ENCODE measurements at places on chromosomes 16 and 17.

DNA sequence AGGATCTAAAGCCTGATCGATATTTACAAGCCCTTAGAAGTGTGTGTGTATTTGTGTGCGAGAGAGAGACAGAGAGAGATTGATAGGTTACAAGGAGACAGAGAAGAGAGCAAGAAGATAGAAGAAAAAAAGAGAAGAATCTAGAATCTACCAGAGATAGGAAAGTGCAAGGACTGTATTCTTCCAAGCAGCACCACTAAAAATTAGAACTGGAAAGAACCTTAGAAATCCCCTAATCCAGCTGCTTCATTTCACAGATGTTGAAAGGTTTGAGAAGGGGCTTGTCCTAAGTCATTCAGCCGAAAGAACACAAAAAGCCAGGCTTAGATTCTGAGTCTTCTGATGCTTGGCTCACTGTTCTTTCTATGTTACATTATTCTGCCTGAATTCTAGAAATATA lies 92.2 kb downstream of the HS3ST3A1 start:
- DNase-seq: no peak

DNA sequence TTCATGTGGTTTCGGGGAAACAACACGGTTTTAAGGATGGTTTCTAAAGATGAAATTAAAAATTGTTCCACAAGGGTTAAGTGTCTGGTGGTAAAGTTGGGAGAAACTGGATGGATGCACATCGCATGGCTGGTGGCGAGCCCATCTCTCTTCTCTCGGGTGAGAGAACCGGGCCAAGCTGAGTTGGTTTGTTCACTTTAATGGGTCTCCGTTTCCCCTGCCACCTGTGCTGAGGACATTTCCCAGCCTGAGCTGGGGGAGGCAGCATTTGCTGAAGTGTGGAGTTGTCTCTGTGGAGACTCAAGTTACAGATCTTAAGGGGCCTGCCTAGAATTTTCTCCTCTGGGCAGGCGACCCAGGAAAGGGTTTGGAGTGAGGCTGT lies 7.9 kb downstream of the FUS start:
- DNase-seq: no peak

DNA sequence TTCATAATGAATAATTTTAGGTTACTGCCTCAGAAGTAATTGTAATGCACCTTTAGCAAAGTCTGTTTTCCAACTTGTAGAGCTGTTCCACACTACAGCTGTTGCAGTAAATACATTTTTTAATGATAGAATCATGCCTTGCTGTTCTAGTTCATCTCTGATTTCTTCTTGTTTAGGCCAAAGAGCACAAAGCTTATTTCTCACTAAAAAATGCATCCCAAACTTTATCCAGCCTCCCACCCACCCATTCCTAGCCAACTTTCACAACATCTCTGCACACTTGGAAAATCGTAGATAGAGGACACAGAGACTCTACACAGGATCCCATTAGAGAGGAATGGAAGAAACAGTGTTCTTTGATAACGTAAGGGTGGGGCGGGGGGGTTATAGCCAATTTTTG lies 252.2 kb upstream of the DYNLRB2 start:
- DNase-seq: no peak

DNA sequence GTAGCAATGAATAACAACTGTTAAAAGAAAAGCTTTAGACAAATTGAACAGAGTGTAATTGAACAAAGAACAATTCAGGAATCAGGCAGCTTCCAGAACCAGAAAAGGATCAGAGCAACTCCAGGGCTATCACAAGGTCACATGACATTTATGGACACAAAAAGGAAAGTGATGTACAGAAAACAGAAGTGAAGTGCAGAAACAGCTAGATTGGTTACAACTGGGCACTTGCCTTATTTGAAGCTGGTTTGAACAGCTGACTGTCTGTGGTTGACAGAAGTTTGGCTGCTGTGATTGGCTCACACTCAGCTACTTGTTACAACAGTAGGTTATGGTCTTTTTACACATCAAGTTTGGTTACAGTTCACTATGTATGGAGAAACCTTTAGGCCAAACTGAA lies 14.8 kb downstream of the EFCAB5 start:
- no peak for DNase-seq

- DNase-seq: no peak
Measured at GRCh38 chr17:36149296-36149820, 27.1 kb downstream of the TBC1D3B start.

DNA sequence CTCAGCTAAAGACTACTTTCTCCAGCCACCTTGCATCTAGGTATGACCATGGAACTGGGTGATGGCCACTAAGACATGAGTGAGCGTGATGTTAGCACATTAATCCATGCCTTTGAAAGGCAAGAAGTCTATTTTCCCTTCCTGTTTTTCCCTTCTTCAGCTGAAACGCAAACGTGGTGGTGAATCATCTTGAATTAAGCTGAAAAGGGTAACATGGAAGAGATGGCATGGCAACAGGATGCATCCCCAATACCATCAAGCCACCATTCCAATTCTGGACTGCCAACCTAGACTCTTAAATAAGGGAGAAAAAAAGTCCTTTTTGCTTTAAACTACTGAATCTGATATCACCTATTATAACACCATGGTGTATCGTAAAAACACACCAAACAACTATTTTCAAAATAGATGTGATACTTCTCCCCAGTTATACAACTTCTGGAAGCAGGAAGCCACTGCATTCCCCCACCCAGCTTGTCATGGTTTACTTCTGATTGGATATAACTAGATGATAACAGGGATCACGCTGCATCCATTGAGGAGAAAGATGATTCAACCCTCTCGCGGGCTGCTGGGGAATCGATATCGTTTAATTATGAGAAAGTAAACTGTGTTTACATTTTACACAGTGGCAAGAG lies 368.6 kb downstream of the CDH13 start:
- DNase-seq: no peak

DNA sequence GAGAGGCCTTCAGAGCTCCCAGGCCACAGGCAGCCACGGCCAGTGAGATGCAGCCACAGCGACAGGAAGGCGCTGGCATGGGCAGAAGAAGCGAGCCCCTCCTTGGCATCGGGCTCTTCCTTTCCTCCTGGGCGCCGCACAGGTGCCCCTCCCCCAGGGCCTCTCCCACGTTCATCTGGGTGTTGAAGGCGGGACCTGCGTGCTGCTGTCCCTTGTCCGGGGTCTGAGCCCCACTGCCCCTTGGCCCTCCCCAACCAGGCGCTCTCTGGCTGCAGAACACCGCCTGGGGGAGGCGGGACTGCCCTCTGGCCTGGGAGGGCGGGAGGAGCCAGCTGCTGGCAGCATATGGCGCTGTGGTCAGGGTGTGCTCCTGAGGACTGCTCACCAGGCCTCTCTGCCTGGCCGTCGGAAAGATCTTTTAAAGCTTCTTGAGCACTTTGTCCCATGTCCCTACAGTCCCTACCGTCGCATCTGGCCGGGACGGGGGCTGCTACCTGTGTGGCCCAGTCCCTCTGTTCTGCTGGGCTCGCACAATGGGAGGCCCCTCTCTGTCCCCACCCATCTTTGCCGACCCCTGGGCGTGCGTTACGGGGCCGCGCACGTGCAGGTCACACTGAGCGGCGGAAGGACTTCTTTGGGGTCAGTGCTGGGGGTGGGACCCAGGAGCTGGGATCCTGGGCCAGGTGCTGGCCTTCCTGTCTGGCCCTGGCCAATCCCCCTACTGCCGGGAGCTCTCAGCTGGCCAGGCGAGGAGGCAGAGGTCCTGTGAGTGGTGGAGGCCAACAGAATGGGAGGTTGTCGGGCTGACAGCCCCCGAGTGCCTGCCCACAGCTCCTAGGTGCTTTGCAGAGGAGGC lies 1.7 kb downstream of the SLC25A10 start:
- DNase-seq: no peak

- no peak for DNase-seq
Measured at GRCh38 chr16:82178352-82178751, 8.3 kb upstream of the MPHOSPH6 start.

- DNase-seq: no peak
Measured at GRCh38 chr16:4677994-4678393, 15.4 kb upstream of the NUDT16L1 start.

GRCh38 chr16:12819126-12820117 lies 15.7 kb upstream of the CPPED1 start:
- peak; percentile 72 for DNase-seq

DNA sequence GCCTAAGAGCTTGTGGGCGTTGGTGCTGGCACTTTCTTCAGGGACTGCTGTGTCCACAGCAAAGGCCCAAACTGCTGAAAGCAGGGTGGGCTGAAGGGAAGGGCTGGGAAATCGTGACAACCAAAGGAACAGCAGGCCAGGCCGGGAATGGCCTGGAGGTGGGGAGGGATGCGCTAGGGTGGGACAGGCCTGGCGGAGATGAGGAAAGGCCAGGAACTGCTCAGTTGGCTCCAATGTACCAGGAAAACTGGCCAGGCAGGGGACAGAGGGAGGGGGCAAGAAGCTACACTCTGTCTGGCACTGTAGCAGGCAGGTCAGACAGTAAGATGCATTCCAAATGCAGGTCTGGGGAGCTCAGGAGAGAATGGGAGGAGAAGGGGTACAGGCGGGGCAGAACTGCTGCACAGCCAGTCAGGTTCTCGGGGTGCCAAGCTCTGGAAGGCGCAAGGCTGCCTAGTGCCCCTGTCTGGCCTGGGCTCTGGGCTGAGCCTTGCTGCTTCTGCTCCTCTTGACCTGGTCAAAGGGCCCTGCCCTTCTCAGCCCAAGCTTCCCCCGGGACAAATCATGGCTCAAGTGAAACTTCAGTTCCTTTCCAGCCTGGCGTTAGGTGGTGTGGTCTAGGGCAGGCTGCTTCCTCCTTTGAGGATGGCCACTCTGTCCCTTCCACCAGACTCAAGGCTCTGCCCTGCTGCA lies 7.3 kb downstream of the PNMT start:
- no peak for DNase-seq

DNA sequence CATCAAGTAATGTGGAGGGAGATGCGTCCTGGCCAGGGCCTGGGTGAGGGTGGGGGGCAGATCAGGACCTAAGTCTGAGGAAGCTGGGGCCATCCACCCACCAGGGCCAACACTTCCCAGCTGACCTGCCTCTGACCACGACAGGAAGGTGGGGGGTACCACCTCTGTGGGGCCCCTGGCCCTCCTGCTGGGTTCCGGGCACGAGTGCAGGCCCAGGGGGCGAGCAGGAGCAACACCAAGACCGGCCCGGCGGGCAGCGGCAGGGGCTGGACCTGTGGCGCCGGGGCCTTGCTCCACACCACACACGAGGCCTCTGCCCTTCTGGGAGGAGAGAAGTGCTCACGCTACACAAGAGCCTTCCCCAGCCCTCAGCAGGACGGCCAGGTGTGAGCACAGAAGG lies 13.3 kb downstream of the PDIA2 start:
- DNase-seq: no peak

DNA sequence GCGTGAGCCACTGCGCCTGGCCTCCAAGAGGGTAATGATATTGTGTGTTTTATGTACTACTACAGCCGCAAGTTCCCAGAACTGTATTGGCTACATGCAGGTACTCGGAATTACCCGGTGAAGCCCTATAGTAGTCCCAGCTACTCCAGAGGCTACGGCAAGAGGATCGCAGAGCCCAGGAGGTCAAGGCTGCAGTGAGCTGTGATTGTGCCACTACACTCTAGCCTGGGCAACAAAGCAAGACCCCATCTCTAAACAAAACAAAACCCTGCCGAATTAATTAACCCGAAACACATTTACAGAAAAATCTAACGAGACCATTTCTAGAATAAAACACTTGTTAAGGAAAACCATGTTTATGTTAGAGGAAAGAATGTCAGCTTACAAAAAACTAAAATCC lies 2.2 kb upstream of the USP22 start:
- DNase-seq: no peak

GRCh38 chr17:9002227-9002605 lies 19.1 kb upstream of the NTN1 start:
- DNase-seq: no peak

GRCh38 chr16:78256686-78257375 lies 157.4 kb downstream of the WWOX start:
- DNase-seq: no peak

- DNase-seq: no peak
Measured at GRCh38 chr17:1212946-1213345, 33.2 kb upstream of the ABR start.

GRCh38 chr17:82215095-82215971 lies 2.7 kb upstream of the CCDC57 start:
- DNase-seq: no peak

DNA sequence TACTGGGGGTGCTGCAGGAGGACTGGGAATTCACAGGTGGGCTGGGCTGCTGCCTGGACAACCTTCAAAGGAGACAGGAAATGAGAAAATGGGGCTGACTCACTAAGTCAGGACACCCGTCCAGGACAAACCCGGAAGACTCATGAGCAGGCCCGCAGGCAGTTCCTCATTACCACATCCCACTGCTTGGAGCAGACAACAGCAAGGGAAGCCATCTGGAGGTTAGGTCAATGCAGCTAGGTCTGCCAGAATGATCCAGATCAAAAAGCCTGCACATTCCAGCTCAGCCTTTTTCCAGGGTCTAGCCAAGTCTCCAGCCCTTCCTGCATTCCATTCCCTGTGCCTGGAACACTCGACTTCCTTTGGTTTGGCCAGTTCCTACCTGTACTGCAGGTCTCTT lies 536.5 kb upstream of the CDH11 start:
- DNase-seq: no peak

DNA sequence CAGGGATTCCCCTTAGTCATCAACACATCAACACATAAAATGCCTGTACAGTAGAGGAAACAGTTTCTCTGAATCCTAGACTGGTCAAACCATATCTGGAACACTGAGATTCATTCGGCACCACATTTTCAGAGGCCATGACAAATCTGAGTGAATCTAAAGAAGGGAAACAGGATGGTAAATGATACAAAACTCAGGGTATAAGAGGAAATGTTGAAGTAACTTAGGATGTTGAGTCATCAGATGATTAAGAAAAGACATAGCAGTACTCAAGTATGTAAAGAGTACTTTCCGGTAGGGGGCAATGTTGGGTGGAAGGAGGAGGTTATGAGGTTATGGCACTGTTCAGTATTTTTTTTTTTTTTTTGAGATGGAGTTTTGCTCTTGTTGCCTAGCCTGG lies 358.5 kb upstream of the PMFBP1 start:
- no peak for DNase-seq

- DNase-seq: no peak
Measured at GRCh38 chr17:78532311-78532710, 44.9 kb downstream of the DNAH17 start.

GRCh38 chr16:84520725-84521496 lies 16.5 kb upstream of the MEAK7 start:
- no peak for DNase-seq

DNA sequence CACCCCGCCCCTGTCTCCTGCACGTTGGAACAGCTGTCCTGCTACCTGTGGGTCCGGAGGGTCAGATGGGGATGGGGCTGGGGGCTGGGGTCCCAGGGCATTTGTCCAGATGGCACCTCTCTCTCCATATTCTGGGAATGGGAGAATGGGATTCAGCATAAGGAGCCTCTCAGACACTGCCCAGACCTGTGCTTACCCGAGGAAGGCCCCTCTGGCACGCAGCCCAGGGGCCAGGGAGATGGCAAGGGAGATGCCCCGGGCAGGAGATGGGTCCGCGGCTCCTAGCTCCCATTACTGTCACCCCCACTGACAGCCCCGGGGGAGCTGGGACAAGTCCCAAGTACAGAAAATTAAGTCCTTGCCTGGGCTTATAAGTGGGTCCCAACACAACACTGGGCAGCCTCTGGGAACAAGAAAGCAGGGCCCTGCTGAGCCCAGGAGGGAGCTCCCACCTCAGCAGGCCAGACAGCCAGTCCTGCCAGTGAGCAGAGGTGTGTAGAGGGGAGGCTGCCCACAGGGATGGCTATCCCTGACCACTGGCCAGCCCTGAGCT lies 1.8 kb downstream of the VASN start:
- no peak for DNase-seq

Data from activated CD4-positive, CD25-positive, alpha-beta regulatory T cell (primary cell).